Colonic mucosa (tissue), 4 donors: ENCODE measurements at places on chromosomes 3 and 15.
A peak's percentile ranks its signal among the peaks of the same experiment; 100 is the strongest.

DNA sequence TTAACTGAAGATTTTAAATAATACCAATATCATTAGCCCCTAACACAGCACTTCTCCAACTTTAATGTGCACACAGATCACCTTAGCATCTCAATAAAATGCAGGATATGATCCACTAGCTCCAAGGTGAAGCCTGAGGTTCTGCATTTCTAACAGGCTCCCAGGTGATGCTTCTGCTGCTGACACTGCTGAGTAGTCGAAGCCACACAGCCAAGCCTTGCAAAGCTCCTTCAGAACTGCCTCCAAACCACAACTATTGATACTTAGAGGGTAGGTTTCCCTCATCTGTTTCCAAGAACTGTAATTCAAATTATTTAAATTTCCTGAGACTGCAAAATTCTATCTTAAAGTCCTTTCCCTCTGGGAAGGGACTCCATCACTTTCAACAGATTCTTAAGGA lies 3.9 kb downstream of the RIOX2 start:
- H3K4me1 ChIP-seq = peaks cover 4% of the 10 kb centered on the region
- DNase-seq = no peak
- H3K27ac ChIP-seq = no peak overlapping the region
- no peak overlapping the region for H3K4me3 ChIP-seq

GRCh38 chr3:172903642-172904320 lies 153.3 kb downstream of the ECT2 start:
- no peak overlapping the region for H3K4me3 ChIP-seq
- DNase-seq = no peak
- H3K4me1 ChIP-seq = no peaks in the 10 kb centered on the region
- H3K36me3 ChIP-seq = no peaks in the 10 kb centered on the region
- H3K27me3 ChIP-seq = no peaks in the 10 kb centered on the region

DNA sequence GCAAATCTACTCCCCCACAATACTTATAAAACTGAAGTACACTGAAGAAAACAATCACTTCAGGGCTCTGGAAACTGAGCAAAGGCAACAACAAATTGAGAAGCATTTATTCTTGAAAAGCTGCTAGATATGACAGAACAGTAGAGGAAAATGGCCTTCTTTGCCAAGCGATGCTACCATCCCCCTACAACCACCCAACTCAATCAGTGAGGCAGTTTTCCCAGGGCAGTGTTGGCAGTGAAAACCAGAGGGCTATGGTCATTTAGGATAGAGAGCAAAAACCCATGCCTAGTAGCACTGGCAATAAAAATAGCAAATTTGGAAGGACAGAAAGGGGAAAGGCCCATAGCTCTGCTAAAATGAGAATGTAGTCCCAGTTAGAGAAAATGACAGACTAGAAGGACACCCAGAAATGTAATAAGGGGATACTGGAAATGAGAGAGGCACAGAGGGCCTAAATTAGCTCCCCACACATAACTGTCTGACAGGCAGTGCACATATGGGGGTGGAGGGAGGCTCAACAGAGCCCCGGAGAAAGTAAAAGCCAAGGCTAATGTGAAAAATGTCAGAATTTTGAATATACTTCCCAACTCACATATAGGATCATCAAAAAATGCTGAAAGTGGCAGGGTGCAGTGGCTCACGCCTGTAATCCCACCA lies 143.5 kb downstream of the GSK3B start:
- no peaks in the 10 kb centered on the region for H3K36me3 ChIP-seq
- H3K4me1 ChIP-seq = no peaks in the 10 kb centered on the region
- DNase-seq = no peak
- H3K27me3 ChIP-seq = no peaks in the 10 kb centered on the region
- no peak overlapping the region for H3K27ac ChIP-seq
- H3K4me3 ChIP-seq = no peak overlapping the region

- peaks cover 13% of the 10 kb centered on the region for H3K4me1 ChIP-seq
- H3K36me3 ChIP-seq = no peaks in the 10 kb centered on the region
- no peaks in the 10 kb centered on the region for H3K27me3 ChIP-seq
- H3K4me3 ChIP-seq = peak overlapping the region; percentile 46
- peak; percentile 56 for DNase-seq
- H3K27ac ChIP-seq = peak overlapping the region; percentile 88
These were observed 2.9 kb downstream of the TNFSF10 start for GRCh38 chr3:172520301-172520831.

DNA sequence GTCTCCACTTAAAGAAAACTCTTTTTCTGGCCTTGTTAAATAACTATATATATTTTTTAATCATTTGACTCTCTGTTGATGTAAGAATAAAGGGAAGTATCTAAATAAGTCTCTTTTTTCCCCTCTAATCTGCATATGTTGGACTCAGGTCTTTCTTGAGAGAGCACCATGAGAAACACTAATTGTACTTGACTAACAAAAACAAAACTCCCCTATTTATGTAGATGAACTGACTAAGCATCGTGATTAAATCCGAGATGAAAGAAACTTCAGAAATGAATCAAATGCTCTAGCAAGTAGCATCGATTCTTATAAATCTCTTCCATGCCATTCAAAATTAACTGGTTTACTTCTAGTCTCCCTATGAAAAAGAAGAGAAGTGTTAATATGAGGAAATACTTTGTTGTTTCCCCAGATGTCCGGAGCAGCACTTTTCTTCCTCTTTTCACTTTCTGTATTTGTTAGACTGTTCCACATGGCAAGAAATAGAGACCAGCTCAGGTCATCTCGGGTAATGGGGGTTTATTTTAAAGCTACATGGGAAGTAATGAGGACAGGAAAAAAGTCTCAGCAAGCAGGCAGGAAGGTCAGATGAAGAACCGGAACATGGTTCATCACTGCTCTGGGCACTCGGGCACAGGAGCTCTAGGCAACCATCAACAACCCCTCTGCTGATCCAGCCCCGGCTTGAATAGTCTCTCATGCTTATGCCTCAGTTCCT lies 288.3 kb downstream of the CNTN6 start:
- DNase-seq = no peak
- H3K36me3 ChIP-seq = no peaks in the 10 kb centered on the region
- H3K4me3 ChIP-seq = no peak overlapping the region
- H3K27me3 ChIP-seq = no peaks in the 10 kb centered on the region
- no peak overlapping the region for H3K27ac ChIP-seq

DNA sequence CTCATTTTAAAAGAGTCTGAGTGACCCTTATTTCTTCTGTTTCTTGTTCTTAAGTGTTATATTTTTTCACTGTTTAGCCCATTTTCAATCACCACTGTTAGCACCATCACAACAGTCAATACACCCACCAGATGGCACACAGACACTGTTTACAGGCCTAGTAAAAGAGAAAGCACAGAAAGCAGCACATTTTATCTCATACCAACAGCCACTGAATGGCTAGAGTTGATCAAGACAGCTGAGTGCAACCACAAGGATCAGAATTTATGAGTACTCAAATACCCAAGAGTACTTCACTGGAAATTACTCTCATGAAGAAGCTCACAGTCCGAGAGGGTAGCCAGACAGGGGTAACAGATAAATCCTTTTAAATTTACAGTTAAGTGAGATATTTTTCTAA lies 127.0 kb downstream of the TFDP2 start:
- H3K4me1 ChIP-seq = no peaks in the 10 kb centered on the region
- no peaks in the 10 kb centered on the region for H3K36me3 ChIP-seq
- H3K27ac ChIP-seq = no peak overlapping the region
- H3K27me3 ChIP-seq = no peaks in the 10 kb centered on the region

- no peaks in the 10 kb centered on the region for H3K4me1 ChIP-seq
- H3K4me3 ChIP-seq = no peak overlapping the region
- no peak overlapping the region for H3K27ac ChIP-seq
- no peaks in the 10 kb centered on the region for H3K36me3 ChIP-seq
- no peaks in the 10 kb centered on the region for H3K27me3 ChIP-seq
These were observed 128.4 kb downstream of the RAP2B start for GRCh38 chr3:153290268-153291015.

DNA sequence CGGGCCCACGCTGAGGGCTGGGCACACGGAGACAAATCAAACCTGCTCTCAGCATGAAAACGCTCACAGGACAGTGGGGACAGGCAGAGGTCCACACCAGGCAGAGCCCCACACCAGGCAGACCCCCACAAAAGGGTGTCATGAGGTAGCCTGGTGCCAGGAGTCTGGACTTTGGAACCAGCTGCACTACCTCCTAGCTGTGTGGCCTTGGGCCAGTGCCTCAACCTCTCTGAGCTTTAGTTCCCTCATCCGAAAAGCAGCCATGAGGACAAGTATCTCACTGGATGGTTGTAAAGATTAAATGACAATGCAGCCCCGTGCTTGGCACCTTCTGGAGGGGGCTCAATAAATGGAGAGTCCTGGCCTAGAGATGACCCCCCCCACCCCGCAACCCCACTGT lies 16.5 kb upstream of the CRABP1 start:
- H3K4me3 ChIP-seq = no peak overlapping the region
- H3K36me3 ChIP-seq = no peaks in the 10 kb centered on the region
- DNase-seq = no peak
- no peaks in the 10 kb centered on the region for H3K4me1 ChIP-seq
- no peak overlapping the region for H3K27ac ChIP-seq
- no peaks in the 10 kb centered on the region for H3K27me3 ChIP-seq

DNA sequence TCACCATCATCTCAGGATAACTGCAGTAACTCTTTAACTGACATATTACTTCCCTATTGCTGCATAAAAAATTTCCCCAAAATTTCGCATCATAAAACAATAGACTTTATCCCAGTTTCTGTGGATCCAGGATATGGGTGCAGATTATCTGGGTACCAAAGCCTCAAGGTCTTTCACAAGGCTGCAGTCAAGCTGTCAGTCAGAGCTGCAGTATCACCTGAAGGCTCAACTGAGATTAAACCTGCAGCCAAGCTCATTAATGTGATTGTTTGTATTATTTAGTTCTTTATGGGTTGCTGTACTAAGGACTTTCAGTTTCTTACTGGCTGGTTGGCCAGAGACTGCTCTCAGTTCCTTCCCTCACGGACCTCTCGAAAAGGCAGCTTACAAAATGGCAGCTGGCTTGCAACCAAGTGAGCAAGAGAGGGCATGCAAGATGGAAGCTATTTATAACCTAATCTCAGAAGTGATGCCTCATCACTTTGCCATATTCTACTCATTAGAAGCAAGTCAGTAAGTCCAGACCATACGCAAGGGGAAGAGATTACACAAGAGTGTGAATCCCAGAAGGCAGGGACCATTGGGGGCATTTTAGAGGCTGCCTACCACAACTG lies 54.9 kb downstream of the DCUN1D1 start:
- no peaks in the 10 kb centered on the region for H3K27me3 ChIP-seq
- H3K36me3 ChIP-seq = no peaks in the 10 kb centered on the region
- H3K4me3 ChIP-seq = no peak overlapping the region
- no peaks in the 10 kb centered on the region for H3K4me1 ChIP-seq
- H3K27ac ChIP-seq = no peak overlapping the region

- no peaks in the 10 kb centered on the region for H3K36me3 ChIP-seq
- H3K27ac ChIP-seq = no peak overlapping the region
- no peak overlapping the region for H3K4me3 ChIP-seq
These were observed 77.5 kb downstream of the ADCY5 start for GRCh38 chr3:123371426-123371825.
